Hair follicular keratinocyte (primary cell): ENCODE measurements at places on chromosomes 7 and 10. TPM values are rescaled to one million over a fixed set of nuclear protein-coding genes. Genes with fewer than 3 reads are reported as not detected.

OR6B1 gene
- not detected in 2 replicates for total RNA-seq

CHAT gene
- total RNA-seq, result not detected in 2 replicates

ABCB1 gene
- total RNA-seq, result not detected in 2 replicates

DCLRE1C gene
- 6.6 and 8.7 TPM in 2 replicates for total RNA-seq

PLCE1 gene
- total RNA-seq, result under 0.01 TPM in 2 replicates

STAG3 gene
- 0.04 TPM in 1 of 2 replicates, not detected in the other for total RNA-seq

HIPK2 gene
- total RNA-seq, result 6.3 and 12.0 TPM in 2 replicates

SH2D4B gene
- total RNA-seq, result not detected in 2 replicates

IFRD1 gene
- total RNA-seq, result 22.0 and 34.3 TPM in 2 replicates

PNLIPRP2 gene
- total RNA-seq, result not detected in 2 replicates

PNLIPRP1 gene
- total RNA-seq, result not detected in 2 replicates

SFTPA1 gene
- total RNA-seq, result not detected in 2 replicates

NXPH1 gene
- total RNA-seq, result not detected in 2 replicates
